ENCODE measurements at places on chromosomes 12 and 14. TPM values are rescaled to one million over a fixed set of nuclear protein-coding genes. Genes with fewer than 3 reads are reported as not detected.

The CSRP2 gene
- total RNA-seq: 0.23 TPM

The COCH gene
- total RNA-seq: 0.70 TPM

The JPH4 gene
- 0.10 TPM for total RNA-seq

The KRT74 gene
- not detected for total RNA-seq

The KRT6B gene
- not detected for total RNA-seq
